Right ventricle myocardium superior (tissue), 1 donor: ENCODE measurements at places on chromosomes 5 and 9.

GRCh38 chr9:73753171-73753570 is 601.5 kb downstream of the ANXA1 start:
- DNase-seq, result no peak

- DNase-seq, result no peak
Measured at GRCh38 chr5:171388816-171389168, 1.1 kb downstream of the NPM1 start.

- DNase-seq, result no peak
Measured at GRCh38 chr5:15807248-15807647, 307.3 kb downstream of the FBXL7 start.

DNA sequence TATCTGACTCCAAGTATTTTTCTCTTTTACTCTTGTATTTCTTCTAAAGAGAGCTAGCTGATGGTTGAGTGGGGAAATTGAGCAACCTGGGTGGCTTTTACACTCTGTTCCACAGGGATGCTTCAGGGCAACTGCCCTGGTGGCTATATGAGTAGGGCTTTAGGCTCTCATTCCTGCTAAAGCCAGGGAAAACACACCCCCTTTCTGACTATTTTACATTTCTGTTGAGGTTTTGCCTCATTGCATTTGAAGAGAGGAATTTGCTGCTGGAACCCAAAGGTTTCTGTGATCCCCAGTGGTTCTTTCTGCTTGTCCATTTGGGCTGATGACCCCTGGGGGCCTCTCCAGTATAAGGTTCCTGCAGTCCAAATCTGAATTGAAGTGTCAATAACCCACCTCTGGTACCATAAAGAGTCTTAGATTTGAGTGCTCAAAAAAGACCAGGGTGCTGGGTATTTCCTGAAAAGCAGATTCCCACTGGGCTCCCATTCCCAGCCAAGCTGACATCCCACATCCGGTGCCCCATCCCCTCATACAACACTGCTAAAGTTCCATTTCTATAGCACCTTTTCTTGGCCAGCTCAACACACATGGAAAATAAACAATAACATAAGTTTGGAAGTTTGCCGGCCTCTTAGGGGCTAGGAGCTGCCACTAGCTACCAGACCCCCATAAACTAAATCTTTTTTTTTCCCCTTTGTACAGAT is 59.5 kb downstream of the PAPPA start:
- no peak for DNase-seq

- DNase-seq, result no peak
Measured at GRCh38 chr5:10699281-10699874, 61.7 kb downstream of the DAP start.

DNA sequence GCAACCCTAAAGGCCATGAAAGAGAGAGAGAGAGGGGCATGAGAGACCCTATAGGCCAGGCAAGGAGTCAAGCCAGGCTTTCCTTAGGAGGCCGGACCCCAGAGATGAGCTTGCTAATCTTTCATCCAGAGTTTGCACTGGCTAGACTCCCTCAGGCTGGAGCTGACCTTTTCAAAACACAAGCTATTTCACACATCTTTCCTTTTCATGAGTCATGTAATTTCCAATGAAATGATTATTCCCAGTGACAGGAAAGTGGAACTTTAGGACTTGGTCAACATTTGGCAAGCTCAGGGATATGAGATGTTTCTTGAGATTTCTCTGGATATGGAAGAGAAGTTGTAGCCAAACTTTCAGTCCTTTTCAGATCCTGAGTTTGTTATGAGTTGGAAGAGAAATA is 117.7 kb downstream of the TARS1 start:
- no peak for DNase-seq
